ENCODE measurements at places on chromosomes 7 and 10.

DNA sequence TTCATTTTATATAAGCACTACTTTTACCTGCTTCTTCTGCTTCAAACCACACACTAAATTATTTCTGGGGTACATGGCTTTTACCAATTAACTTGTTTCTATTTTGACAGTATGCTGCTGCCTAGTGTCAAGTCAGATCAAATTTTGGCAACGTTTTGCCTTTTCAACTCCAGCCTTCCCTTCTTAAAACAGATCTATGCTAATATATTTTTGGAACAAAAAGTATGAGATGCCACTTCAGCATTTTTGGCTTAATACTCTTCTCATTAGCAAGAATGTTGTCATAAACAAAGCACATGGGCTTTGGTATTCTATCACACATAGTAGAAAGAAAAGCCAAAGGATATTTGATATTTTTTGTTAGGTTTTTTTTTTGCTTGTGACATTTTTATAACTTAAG, 47.8 kb downstream of the SPAM1 start:
- DNase-seq: no peak

DNA sequence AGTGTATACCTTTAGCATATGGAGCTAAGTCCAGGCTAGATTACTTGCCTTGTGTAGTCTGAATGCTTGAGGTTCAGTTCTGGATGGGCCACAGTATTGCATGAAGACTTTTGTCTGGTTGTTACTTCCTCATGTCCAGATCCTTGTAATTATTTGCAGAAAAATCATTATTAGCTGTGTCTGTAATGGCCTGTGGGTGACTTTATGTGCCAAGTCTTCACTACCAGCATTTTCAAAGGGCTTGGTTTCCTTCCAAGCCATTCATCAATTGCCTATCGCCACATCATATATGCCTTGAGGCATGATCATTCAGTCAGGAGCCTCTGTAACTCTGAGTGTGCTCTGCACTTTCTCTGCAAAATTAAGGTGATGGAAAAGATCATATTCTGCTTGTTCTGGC, 13.8 kb upstream of the HDAC9 start:
- no peak for DNase-seq

- DNase-seq: no peak
Observed at GRCh38 chr7:79512261-79512660, 58.8 kb upstream of the MAGI2 start.

GRCh38 chr7:152672626-152673025, 3.3 kb downstream of the XRCC2 start:
- no peak for DNase-seq

DNA sequence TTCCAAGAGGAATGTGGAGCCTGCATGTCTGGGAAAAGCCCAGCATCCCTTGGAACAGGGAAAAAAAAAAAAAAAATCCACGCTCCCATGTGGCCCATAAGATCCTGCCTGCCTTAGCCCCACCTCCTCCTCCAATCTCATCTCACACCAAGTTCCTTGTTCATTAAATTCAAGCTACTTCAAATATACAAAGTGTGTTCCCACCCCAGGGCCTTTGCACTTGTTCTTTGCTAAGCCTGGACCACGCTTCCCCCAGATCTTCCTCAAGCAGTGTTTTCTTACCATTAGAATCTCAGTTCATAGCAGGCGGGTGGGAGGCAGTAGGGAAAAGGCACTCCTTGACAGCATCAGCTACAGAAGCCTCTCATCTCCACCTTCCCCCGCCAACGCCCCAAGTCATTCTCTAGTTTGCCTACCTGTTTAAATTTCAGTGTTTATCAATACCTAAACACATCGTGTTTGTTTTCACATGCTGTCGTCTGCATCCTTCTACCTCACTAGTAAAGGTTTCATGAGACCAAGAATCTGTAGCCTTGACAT, 262.8 kb downstream of the FGFR2 start:
- no peak for DNase-seq

GRCh38 chr7:77326131-77326530, 90.0 kb downstream of the GSAP start:
- DNase-seq: peak; percentile 48

DNA sequence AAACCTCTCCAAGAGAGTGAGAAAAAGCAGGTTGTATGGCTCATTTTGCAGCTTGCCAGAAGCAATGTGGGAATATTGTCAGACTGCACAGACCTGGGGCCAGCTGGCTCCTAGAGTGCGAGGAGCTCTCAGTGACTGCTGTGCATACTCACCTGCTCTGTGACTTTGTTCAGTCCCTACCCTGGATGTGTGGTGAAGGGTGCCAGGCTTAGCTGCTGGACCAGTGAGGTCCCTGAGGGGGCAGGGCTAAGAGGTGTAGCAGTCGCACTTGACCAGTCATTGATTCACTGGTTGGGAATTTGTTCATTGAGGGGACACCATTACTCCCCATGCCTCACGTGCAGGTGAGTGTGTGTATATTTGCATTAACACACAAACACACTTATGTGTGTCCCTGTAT, 60.1 kb downstream of the IKZF1 start:
- no peak for DNase-seq

DNA sequence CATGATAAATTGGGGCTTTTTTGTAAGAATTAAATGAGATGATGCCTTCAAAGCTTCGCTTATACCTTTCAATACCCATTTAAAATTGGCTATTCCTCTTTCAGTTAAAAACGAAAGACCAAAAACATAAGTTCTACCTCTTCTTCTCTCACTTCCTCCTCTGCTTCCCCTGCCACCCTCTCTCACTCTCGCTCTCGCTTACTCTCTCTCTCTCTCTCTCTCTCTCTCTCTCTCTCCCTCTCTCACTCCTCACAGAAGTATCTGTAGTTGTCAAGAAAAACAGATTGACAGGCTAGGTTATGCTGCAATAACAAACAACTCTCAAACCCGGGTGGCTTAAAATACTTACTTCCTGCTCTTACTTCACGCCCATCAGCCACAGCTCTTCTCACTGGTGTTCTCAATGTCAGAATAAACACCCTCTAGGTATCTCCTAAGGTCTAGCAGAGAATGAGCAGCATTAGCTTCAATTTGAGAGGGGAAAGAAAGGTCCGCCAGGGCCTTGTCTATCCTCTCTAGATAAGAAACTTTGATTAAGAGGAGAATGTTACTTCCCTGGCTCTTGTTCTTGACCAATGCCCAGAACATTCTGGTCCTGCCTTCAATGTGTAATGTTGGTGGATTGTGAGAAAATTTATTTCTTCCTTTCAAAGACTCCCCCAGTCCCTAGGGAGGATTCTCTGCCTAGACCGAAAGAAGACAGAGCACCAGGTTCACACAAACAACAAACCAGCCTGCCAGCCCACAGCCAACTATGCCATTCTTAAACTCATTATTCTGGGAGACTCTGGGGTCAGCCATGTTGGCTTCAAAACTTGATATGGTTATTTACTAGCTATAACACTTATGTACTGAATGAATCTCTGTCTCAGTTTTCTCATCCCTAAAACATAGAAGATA, 1028.7 kb downstream of the XPNPEP1 start:
- DNase-seq: no peak

- no peak for DNase-seq
Observed at GRCh38 chr7:90111-91063, 102.0 kb upstream of the FAM20C start.

DNA sequence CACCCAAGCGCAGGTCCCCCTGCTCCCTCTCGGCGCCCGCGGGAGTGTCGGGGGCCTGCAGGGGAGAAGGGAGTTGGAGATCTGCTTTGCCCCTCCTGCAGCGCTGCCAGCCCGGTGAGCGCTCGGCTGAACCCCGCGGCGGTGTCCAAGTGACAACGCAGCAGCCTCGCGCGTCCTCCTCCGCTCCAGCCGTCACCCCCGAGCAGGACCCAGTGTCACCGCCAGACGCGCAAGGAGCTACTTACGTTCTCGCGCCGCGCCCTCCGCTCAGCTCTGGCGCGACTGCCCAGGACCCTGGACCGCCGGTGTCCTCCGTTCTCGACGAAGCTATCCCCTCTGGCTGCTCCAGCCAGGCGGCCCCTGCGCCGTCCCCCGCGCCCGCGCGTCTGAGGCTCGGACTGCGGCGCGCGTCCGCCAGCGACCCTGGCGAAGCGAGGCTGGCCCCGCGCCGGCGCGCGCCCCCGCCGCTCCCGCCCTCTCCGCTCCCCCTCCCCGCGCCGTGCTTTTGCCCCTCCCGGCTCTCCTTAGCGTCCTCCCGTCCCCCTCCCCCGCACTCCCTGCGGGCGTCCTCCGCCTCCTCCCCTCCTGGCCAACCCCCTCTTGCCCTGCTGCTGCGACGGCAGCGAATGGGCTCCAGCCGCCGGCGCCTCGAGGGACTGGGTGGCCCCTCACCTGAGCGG, at the start of gene NRCAM:
Gene NRCAM, minus strand, starts transcription at position 439 of the 680 bp plus-strand sequence. CDS start 216,372 bp downstream, outside the sequence.
- no peak for DNase-seq

- DNase-seq: peak; percentile 55
Observed at GRCh38 chr10:102150970-102151773, 1.0 kb upstream of the NOLC1 start.

- no peak for DNase-seq
Observed at GRCh38 chr7:114700247-114700928, 221.5 kb upstream of the MDFIC start.

- DNase-seq: no peak
Observed at GRCh38 chr7:128120976-128121490, 89.8 kb upstream of the LRRC4 start.

GRCh38 chr10:72694476-72695369, 2.8 kb downstream of the MCU start:
- peak; percentile 40 for DNase-seq

GRCh38 chr10:11082526-11082925, 64.9 kb downstream of the CELF2 start:
- no peak for DNase-seq

DNA sequence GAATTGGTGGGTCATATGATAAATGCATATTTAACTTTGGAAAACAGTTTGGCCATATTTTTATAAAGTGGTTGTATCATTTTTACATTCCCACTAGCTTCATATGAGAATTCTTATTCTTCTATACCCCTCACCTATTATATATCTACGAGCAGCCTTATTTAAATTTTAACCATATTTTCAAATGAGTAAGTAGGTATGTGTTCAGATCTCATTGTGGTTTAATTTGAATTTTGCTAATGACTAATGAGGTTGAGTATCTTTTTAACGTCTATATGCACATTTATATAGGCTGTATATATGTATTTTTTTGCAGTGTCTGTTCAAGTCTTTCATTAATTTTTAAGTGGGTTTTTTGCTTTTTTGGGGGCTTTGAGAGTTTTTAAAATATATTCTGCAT, 14.2 kb downstream of the RAB18 start:
- no peak for DNase-seq

DNA sequence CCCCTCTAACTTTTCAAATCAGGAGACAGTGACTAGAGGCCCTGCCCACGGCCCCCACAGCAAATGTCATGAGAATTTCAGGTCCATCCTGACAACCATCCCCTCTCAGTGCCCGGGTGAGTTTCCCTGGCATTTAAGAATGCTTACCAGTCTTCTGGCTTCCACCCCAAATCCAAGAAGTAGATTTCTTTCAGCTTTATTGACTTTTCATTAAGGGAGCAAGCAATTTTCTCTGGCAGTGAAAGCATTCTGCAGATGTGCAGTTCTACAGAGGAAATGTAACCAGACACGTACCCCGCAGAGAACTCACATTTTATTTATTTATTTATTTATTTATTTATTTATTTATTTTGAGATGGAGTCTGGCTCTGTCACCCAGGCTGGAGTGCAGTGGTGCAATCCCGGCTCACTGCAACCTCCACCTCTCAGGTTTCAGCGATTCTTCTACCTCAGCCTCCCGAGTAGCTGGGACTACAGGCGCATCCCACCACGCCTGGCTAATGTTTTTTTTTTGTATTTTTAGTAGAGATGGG, 120.9 kb upstream of the KCTD7 start:
- DNase-seq: no peak

- DNase-seq: no peak
Observed at GRCh38 chr10:124420254-124420653, 1.5 kb upstream of the OAT start.

GRCh38 chr7:106127984-106128780, 16.1 kb upstream of the SYPL1 start:
- peak; percentile 20 for DNase-seq

GRCh38 chr10:107433605-107434004, 269.1 kb upstream of the SORCS1 start:
- no peak for DNase-seq

- no peak for DNase-seq
Observed at GRCh38 chr10:133473270-133473669, 19.5 kb downstream of the SCART1 start.

- DNase-seq: no peak
Observed at GRCh38 chr10:101560298-101561067, 27.6 kb downstream of the POLL start.

DNA sequence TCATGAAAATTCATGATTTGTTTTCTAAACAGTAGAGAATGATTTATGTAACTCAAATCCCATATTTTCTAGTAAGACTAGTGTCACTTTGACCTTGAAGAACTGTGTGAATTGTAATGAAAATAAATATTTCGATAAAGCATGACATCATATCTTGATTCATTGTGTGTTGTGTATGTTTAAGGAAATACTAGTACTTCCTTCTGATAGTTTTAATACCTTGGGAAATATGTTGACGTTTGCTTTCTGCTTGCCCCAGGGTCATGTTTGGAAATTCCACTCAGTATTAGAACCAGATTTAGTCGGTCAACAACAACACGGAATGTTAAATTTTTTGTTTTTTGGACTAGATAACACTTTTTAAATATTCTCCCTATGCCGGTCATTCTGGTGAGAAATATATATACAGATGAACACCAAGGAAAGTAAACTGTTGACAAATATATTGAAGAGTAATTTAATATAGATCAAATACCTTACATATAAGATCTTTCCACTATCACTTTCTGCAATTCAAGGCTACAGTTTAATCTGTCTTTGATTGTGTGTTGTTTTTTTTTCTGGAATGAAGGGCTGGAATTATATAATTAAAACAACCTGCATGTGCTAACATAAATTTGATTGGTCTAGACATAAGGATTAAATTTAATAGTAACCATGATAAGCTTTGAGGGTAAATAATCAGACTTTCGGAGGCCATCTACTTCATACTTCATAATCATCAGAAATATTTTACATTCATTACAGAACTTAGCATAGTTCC, 126.2 kb downstream of the MDFIC start:
- DNase-seq: no peak

GRCh38 chr7:31416381-31416870, 75.9 kb upstream of the NEUROD6 start:
- no peak for DNase-seq

DNA sequence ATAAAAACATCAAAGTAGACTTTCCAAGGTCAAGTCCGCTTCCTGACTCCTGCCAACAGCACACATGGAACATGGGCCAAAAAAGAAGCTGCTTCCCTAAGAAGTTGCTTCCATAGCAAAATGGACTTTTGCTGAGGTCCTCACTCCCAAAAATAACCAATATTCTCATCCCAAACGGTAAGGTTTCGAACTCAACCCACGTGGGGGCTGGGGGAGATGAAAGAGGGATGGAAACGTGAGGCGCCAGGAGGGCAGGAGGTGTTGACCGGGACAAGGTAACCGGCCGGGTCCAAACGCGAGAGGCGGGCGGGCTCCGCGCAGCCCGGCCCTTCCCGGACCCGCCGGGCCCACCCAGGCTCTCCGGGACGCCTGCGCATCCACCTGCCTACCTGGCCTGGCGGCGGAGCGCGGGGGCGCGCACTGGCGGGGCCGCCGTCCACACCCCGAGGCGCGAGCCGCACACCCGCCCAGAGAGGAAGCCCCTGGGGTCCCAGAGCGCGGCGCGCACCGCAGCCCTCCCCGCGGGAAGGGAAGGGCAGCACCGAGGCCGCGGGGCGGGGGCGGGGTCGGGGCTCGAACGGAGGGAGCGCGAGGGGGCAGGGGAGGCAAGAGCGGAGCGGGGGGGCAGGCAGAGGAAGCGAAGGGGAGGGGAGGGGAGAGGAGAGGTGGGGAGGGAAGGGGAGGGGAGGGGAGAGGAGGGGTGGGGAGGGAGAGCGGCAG, 742 bp downstream of the LMBR1 start:
- DNase-seq: no peak
